A375 (cell line): ENCODE measurements at places on chromosomes 6 and 20. TPM values are rescaled to one million over a fixed set of nuclear protein-coding genes. Genes with fewer than 3 reads are reported as not detected.

Gene PBOV1
- total RNA-seq: not detected in 2 replicates

Gene CFB
- 0.60 and 1.6 TPM in 2 replicates for total RNA-seq

Gene FOXQ1
- not detected in 2 replicates for total RNA-seq

Gene POU5F1
- 0.21 TPM in 1 of 2 replicates, not detected in the other for total RNA-seq

Gene THBS2
- total RNA-seq: 2.0 and 2.2 TPM in 2 replicates

Gene NOTCH4
- 4.6 and 4.7 TPM in 2 replicates for total RNA-seq

Gene ZNF184
- total RNA-seq: 2.6 and 3.8 TPM in 2 replicates

Gene SNRPB2
- 164 and 187 TPM in 2 replicates for total RNA-seq

Gene MARCKS
- total RNA-seq: 23.5 and 27.9 TPM in 2 replicates

Gene HLA-DMB
- total RNA-seq: 16.0 and 16.5 TPM in 2 replicates

Gene OPRM1
- not detected in 2 replicates for total RNA-seq

Gene PSMB1
- total RNA-seq: 361 and 382 TPM in 2 replicates

Gene SUMO4
- total RNA-seq: 0.34 and 1.5 TPM in 2 replicates

Gene TGM3
- total RNA-seq: not detected in 2 replicates

Gene STMND1
- not detected in 2 replicates for total RNA-seq

Gene TCF15
- total RNA-seq: 1.1 and 1.5 TPM in 2 replicates

Gene TOX2
- 7.7 and 8.4 TPM in 2 replicates for total RNA-seq

Gene COL12A1
- total RNA-seq: 24.8 and 27.5 TPM in 2 replicates

Gene TAF4
- 6.8 and 7.1 TPM in 2 replicates for total RNA-seq

Gene REM1
- 0.23 and 1.5 TPM in 2 replicates for total RNA-seq

Gene PXDC1
- 60.1 and 60.7 TPM in 2 replicates for total RNA-seq

Gene MMP24
- 0.11 and 0.13 TPM in 2 replicates for total RNA-seq

Gene ISM1
- total RNA-seq: 0.03 and 0.08 TPM in 2 replicates

Gene GTSF1L
- not detected in 2 replicates for total RNA-seq
